Hematopoietic multipotent progenitor cell (in vitro differentiated cells): ENCODE measurements at places on chromosomes 16 and 17.

GRCh38 chr16:17497648-17498047 is 26.9 kb upstream of the XYLT1 start:
- no peak for DNase-seq

- no peak for DNase-seq
Measured at GRCh38 chr16:49755313-49755620, 100.6 kb downstream of the ZNF423 start.

DNA sequence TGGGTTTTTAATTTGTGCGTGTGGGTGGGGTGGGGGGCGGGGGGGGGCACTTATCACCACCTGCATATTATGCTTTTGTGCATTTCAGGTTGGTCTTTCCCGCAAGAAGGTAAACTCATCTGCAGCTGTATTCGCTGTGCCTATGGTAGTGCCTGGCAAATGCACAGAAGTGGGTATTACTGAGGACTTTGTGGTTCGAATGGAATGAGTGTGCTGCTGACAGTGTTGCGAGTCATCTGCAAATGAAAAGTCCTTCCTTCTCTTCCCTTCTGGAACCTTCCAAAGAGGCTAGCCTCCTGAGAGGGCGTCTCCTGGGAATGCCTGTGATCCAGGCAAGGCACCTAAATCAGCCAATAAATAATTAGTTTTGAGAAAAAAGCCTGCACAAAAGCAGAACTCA is 532.9 kb downstream of the MAF start:
- DNase-seq, result no peak

- DNase-seq, result no peak
Measured at GRCh38 chr17:13387236-13387635, 214.5 kb downstream of the HS3ST3A1 start.

GRCh38 chr16:2927010-2927646 is 15.4 kb downstream of the FLYWCH1 start:
- DNase-seq, result peak; percentile 86

DNA sequence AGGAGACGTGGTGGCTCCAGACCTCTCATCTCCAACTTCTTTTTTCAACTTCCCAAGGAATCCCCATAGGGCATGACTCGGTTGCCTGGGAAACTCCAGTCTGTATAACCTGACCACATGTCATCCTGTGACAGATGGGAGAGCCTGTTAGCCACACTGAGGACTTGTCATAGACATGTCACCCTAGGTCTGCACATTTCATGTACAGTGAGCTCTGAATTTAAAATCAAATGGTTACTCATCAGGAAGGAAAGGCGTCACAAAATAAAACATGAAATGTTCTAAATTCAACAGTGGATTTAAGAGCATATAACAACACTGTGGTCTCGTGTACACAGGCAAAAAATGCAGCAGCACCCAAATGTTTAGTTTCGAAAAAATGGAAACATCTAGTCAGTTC is 22.2 kb upstream of the ADAMTS18 start:
- no peak for DNase-seq

DNA sequence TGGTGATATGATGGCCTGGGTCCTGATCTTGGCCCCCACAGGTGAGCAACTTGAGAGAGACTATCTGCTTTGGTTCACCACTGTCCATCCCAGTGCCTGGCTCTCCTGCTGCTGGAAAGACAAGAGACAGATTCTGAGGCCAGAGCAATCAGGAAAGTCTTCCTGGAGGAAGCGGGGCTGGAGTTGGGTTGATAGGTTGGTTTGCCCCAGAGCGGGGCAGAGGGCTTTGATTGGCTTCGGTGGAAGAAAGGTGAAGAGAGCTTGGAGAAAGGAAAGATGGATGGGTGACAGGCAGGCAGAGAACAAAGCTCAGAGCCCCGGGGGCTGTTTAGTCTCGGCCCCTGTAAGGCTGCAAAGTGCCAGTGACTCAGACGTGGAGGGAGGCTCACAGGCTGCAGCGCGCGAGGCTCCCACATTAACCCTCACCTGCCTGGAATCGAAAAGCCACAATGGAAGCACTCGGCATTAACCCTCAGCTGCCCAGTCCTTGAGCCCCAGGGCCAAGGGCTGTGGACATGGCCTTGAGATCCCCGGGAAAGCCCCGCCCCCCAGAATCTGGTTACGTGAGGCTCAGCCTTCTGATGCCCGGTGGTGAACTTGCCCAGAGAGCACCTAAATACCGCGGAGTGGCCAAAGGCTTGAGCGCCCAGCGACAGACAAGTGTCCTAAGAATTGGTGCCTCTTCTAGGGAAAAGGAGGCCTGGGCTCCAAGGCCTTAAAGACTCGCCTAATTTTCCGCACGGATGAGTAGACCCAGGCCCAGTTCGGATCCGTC is 996 bp upstream of the CPNE2 start:
- no peak for DNase-seq

DNA sequence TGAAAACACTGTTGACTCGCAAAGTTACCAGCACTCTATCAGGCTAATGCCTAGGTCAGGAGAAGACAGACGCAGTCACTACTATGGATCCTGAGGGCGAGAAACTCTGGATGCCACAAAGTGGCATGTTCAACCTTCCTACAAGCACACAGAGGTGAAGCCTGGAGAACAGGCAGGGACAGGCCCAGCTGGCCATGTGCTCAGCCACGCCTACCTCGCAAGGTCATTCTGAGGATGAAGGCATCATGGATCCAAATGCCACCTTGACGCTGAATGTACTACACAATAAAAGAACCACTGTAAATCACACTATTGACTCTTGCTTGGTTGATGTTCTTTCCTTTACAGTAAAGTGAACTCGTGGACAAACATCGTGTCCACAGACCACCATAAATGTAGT is 85.8 kb downstream of the ANKRD11 start:
- DNase-seq, result no peak
